LoVo (cell line): ENCODE measurements at places on chromosomes 7 and 10.

DNA sequence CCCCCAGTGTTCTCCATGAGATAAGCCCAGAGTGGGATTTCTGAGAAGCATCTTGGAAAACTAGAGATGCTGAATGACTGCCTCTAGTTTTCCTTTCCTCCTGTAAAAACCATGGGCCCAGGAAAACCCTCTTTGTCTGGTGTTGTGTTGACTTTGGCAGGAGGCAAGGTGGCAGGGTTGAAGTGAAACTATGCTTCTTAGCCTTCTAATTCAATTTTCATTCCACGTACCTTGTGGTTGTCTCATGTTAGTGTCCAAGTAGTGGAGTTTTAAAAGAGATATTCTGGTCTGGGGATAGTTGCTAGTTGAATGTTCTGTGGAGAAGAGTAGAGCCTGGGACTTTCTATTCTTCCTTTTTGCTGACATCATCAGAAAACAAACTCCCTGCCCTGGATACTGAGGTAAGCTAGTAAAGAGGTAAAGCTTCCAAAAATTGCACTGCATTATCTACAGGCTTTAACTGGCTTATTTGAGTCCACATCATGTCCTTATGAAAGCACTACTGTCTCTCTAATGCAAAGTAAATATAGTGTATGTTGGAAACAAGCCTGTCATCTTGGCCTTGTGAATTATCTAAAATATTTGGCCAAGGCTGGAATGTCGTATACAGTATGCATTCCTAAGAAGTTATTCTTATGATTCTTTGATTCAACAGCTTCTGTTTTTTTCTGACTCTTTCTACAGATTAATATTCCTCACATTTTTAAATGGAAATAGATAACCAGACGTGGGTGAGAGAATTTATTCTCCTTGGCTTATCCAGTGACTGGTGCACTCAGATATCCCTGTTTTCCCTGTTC is at the start of gene OR2F2:
Gene OR2F2 (plus strand): TSS at position 708 of the 800 bp plus-strand sequence. CDS start 0 bp downstream, at position 708.
- DNase-seq = no peak

GRCh38 chr7:107996072-107996882 is 6.7 kb downstream of the LAMB1 start:
- no peak for DNase-seq

DNA sequence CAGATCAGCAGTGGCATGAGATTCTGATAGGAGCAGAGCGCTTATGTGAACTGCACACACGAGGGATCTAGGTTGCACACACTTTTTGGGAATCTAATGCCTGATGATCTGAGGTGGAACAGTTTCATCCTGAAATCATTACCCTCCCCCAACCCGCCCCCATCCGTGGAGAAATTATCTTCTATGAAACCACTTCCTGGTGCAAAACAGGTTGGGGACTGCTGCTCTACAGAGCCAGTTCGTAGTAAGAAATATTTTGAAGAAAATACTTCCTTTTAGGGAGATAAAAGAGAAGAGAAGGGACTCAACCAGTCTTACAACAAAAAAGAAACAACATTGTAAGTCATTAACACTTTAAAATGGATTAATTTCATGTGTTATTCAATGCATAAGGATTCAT is 1308.2 kb downstream of the GATA3 start:
- no peak for DNase-seq

GRCh38 chr7:101870361-101871062 is 53.1 kb downstream of the CUX1 start:
- peak; percentile 74 for DNase-seq

- no peak for DNase-seq
These were observed 16.0 kb upstream of the ACTR3B start for GRCh38 chr7:152743600-152743999.

GRCh38 chr10:30233186-30233959 is 115.7 kb downstream of the MTPAP start:
- no peak for DNase-seq

DNA sequence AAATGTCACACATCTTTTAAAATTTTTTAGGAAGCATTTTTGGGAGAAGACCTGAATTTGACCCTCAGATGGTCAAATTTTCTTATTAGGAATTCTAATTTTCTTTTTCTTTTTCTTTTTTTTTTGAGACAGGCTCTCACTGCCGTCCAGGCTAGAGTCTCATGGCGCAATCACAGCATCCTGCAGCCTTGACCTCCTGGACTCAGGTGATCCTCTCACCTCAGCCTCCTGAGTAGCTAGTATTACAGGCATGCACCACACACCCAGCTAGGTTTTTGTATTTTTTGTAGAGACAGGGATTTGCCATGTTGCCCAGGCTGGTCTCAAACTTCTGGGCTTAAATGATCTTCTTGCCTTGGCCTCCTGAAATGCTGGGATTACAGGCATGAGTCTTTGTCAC is 65.4 kb downstream of the AKAP9 start:
- DNase-seq = no peak

- no peak for DNase-seq
These were observed 80.4 kb upstream of the MALRD1 start for GRCh38 chr10:18968159-18968558.

- no peak for DNase-seq
These were observed 43.2 kb upstream of the KCNMA1 start for GRCh38 chr10:77680811-77681210.

DNA sequence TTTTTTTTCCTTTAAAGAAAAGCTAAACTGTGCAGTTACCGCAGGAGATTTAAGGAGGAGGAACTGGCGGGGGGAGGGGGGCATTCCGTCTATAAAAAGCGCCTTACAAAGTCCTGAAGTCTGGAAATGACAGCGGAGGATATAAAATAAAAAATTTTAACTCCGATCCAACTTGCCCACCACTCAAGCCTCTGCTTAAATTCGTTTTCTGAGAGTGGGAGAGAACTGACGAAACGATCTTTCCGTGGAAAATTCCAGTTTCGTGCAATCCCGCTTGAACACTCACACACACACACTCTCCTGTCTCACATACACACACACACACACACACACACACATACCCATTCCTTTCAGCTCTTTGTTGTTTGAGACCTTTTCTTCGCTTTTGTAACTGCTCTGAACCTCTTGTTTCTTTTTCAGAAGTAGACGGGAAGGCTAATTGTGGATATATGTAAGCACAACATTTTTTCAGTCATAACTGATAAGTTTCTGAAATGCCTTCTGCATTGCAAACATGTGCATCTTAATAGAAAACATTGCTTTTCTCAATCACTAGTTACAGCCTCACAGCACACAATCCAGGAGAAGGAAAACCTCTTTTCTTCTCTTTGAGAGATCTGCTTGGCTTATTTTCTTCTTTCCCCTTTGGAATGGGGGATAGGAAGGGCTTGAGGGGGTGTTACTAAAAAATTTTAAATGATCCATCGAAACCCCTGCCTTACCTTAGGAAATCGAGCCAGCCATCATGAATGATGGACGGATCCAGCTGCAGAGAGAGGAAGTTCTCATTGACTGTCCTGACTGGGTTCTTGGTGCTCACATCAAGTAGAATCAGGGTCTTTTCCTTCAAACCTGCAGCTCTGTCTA is 628 bp downstream of the HPSE2 start:
- DNase-seq = no peak

GRCh38 chr7:41148521-41148951 is 554.4 kb downstream of the INHBA start:
- peak; percentile 88 for DNase-seq

GRCh38 chr10:113854761-113855588 is 514 bp downstream of the NHLRC2 start:
- peak; percentile 62 for DNase-seq

DNA sequence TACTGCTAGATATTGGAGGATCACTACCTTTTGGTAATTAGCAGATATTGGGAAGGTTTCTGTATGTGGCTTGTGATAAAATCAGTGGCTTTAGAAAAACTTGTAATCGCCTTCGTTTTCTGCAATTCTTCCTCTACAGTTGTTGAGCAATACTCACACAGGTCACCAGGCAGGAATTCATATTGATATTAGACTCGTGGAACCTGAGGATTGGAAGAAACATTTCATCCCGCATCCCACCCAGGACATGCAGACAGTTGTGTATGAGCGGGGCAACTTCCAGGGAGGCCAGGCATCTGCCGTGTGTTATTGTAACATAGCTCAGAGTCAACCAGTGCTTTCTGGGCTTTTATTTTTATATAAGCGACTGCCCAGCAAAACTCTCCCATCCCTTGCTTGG is 821.3 kb downstream of the LRMDA start:
- DNase-seq = no peak

- no peak for DNase-seq
These were observed 209.9 kb downstream of the BBS9 start for GRCh38 chr7:33339074-33339790.

- DNase-seq = peak; percentile 77
These were observed 6.1 kb downstream of the GSTO2 start for GRCh38 chr10:104274762-104275721.

- no peak for DNase-seq
These were observed 26.1 kb downstream of the MNX1 start for GRCh38 chr7:156984174-156984891.

- DNase-seq = no peak
These were observed 67.0 kb upstream of the CAV2 start for GRCh38 chr7:116432527-116432916.

DNA sequence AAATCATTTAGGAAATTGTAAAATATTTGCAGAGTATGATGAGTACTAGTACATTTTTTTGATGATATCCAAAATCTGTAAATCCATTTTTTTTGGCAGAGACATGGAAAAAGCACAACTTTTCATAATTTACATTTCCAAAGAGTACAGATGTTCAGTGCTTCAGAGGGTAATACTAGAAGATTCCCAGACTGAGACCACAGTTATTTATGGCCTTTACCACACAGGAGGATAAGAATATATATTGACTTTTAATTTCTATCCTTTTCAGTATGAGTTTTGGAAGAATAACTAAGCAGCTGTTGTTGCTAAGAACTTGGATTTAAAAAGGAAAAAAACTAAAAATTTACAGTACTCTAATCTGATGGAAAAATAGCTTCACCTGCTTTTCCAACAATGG is 61.9 kb downstream of the HGF start:
- no peak for DNase-seq

- DNase-seq = no peak
These were observed 264.4 kb downstream of the SORCS1 start for GRCh38 chr10:106900016-106900652.

DNA sequence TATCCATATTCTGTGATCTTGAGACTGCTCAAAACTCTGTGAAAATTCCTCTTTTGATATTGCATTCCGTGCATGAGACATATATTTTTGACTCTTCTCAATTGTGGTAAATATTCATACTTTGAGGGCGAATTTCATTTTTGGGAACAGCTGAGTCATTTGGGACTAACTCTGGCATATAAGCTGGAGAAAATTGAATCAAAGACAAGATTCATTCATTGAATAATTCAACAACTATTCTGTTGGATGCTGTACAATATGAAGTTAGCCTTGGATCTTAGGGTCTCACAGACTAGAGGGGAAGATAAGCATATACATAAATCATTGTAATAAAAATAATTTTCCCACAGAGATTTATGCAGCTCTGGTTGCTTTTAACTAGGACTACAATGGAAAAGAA is 183.2 kb upstream of the NEBL start:
- DNase-seq = no peak

DNA sequence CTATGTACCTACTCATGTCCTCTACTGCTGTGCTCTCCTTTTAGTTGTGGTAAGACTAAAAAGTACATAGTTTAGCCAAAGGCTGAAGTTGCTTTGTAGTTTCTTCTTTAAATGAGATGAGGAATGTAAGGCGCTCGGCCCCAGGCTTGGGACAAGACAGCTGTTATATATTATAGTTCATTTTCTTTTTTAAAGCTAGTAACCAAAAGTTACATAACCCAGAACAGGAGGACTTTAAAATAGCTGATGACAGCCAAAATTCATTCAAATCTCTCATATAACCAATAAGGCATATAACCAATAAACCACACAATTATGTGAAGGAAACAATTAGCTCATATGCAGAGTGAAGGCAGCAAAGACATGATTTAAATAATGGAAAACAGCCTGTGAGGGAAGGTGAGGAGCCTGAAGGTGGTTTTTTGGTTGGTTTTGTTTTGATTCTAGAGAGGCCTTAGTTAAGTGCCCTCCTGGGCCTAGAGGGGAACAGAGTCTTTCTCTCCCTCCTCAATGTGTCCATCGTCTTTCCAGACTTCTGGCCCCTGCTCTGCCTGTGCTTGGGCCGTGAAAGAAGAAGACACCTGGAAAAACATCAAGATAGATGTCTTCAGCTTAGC is 35.8 kb downstream of the SLC26A4 start:
- DNase-seq = no peak

- no peak for DNase-seq
These were observed 44.4 kb upstream of the ZNF438 start for GRCh38 chr10:31075881-31076609.

DNA sequence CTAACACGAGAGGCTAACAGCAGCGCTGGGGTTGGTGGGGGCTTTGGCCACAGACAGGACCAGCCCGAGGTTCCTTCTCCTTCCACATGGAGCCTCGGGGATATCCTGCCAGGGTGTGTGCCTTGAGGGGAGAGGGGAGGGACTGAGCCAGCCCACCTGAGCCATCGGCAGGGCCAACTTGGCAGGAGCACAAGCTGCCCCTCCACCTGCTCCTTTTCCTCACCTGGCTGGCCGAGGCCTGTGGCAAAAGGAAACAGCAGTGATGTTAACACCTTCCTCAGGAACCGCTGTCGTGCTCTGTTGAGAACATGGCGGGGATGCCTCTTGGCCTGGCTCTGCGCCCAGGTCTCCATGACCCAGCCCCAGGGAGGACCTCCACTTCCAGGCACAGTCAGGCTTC is 255.1 kb upstream of the PPP2R2D start:
- DNase-seq = no peak

DNA sequence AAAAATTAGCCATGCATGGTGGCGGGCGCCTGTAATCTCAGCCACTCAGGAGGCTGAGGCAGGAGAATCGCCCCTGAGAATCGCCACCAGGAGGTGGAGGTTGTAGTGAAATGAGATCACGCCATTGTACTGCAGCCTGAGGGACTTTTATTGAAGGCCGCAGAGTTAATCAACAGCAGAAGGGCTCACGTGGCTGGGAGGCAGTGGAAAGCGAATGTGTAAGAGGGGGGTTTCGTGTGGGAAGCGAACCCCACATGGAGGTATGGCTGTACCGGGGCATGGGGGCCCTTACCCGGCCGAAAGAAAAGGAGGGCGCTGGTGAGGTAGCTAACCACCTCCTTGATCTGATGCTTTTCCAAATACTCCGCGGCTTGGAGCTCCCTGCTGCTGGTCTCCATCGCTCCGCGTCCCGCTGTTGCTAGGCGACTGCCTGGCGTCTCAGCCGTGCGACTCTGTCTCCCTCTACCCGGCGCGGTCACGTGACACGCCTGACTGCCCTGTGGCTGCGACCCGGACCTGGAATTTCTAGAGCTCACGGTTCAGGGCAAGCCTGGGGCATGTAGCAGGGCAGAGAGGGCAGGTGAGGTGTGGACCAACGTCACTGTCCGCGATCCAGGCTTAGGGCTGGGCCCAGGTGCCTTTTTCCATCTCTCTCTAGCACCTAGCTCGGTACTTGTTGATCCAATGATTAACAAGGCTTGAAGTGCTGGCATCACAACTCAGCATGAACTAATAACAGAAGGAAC is at the start of gene EFCAB10:
Gene EFCAB10 (minus strand): TSS at position 428 of the 746 bp plus-strand sequence. CDS start 30 bp downstream, at position 398.
- peak; percentile 59 for DNase-seq

- peak; percentile 20 for DNase-seq
These were observed 82.4 kb downstream of the SHH start for GRCh38 chr7:155729847-155730246.

GRCh38 chr7:37081436-37081835 is 357.1 kb upstream of the AOAH start:
- DNase-seq = peak; percentile 14
